ENCODE measurements at places on chromosomes 16 and 17. TPM values are rescaled to one million over a fixed set of nuclear protein-coding genes. Genes with fewer than 3 reads are reported as not detected.

MLKL gene
- total RNA-seq = 0.04 TPM

- DNase-seq = no peak
Observed at GRCh38 chr16:1089439-1089821, 6.6 kb downstream of the C1QTNF8 start.

- peak; percentile 77 for DNase-seq
Observed at GRCh38 chr17:45221081-45222013, at the start of gene FMNL1. Gene FMNL1 (plus strand): TSS chr17:45221885. CDS start chr17:45222125, 240 bp downstream.

- no peak for DNase-seq
Observed at GRCh38 chr17:5943232-5943631, 126.9 kb upstream of the WSCD1 start.

TOP3A gene
- total RNA-seq = 67.8 TPM

GRCh38 chr16:9755081-9755480 lies 427.1 kb downstream of the GRIN2A start:
- DNase-seq = no peak
